ENCODE measurements at places on chromosomes 4 and X. TPM values are rescaled to one million over a fixed set of nuclear protein-coding genes. Genes with fewer than 3 reads are reported as not detected.

DNA sequence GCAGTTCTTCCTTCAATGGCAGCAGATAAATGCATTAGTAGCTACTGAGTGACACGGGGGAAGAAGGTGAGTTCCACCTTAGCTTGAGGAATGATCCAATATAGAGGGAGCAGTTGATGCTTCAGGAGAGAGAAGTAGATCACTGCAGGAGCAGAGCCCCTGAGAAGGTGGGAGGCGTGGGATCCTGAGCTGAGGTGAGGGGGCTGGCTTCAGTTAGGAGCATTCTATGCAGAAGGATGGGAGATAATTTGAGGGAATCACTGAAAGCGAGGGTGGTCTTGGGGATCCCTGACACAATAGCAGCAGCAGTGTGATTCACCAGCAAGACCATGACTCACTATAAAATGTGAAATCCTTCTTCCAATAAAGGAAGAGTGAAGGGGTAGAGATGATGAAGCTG, 48.0 kb downstream of the XAGE2 start:
- no peak for DNase-seq

GRCh38 chr4:166887457-166887856, 346.8 kb downstream of the SPOCK3 start:
- no peak for DNase-seq

The SPANXC gene
- total RNA-seq: not detected

DNA sequence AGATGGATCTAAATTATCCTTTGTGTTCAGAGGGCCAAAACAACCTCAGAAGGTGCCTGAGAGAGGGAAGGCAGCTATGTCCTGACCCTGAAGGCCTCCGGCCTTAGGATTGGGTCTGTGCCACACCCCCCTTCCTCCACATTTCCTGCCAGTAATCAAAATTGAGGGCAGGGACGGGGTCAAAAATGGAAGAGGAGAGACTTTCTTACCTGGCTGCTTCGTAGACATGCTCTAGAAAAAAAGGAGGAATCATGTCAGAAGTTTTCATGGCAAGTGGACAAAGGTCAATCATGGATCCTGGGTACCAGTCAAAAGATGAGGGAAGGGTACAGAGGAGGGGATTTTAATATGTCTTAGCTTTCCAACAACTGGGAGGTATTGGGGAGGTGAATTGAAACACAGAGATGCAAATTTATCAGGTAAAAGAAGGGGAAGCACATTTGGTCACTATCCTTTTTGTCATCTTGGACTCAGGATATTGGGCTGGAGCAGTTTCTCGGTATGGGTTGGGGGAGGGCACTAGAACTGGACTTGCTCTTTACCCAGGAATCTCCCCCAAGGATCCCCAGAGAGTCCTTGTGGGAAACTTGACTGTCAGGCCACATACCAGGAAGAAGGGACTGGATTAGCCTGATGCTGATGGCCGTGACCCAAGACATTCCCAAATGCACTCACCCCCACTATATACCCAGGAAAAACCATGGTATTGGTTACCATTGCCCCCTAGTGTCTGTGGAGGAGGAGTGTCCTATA, 17.1 kb downstream of the VSIG4 start:
- no peak for DNase-seq

DNA sequence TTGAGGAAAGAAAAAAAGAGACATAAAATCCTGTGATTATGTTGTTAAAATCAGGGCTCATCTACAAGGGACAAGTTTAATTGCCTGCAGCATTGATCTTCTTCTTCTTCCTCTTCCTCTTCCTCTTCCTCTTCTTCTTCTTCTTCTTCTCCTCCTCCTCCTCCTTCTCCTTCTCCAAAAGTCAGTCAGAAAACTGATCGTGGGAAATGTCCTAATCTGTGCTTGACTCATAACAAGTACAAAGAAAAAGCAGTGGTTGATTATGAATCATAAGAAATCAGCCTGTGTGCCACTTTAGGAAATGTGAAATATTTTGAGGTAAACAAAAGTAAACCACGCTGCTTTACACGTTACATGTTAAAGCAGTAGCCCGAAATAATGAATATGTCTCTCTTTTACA, 2.7 kb upstream of the ATP10D start:
- DNase-seq: no peak

DNA sequence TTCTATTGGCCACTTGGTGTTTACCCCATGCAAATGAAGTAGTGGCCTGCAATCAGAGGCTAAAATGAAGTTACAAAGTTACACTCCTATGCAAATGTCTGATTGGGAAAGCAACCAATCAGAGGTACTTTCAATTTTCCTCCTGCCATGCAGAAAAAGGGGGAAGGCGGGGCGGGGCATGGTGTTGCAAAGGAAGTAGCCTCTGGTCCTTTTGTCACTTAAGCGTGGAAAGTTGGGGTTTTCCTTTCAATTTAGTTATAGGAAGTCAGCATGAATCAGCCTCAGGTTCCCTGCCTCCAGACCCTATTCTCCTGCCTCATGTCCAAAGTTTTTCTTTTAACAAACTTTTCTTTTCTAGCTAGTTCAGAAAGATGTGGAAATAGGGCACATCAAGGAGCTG, 69.3 kb downstream of the GPC4 start:
- no peak for DNase-seq

DNA sequence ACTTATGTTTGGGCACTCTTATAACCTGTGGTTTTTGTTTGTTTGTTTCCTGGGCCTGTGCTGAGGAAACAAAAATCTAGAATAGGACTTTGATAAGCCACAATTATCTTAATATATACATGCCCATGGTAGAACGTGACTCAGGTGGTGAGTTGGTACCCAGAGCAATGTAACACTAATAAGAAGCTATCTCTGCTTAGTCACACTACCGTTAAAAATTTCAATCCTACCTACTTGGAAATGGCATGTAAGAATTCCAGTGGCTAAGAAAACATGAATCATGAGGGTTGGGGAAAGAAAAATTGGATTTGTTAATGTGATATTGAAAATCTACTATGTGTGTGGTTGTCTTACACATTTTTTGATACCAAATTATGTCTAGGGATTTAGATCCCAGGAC, 30.5 kb upstream of the ADGRG2 start:
- no peak for DNase-seq

The CT47B1 gene
- not detected for total RNA-seq

DNA sequence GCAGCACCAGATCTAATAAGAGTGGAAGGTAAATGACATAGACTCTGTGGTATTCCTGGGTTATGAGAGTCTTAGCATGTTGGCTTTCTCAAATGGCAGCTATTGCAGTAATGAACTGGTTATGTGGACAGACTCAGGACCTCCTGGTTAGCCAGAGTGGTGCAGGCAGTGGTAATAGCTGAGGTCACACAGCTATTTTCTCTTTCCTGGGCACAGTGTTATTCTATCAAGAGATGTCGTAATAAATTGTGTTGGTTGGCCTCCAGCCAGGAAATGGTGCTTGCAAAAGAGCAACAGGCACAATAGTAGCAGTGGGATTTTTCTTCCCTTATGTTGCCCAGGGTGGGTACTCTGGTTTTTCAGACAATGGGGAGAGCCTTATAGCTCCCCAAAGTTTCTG, 279.2 kb upstream of the FGF16 start:
- DNase-seq: no peak

- no peak for DNase-seq
These were observed 58.9 kb downstream of the TMEM154 start for GRCh38 chr4:152620915-152621314.

- no peak for DNase-seq
These were observed 119.3 kb upstream of the DKK2 start for GRCh38 chr4:107155366-107155765.

The EDA gene
- total RNA-seq: 1.2 TPM

- DNase-seq: no peak
These were observed 20.5 kb downstream of the AKAP4 start for GRCh38 chrX:50180073-50180940.

DNA sequence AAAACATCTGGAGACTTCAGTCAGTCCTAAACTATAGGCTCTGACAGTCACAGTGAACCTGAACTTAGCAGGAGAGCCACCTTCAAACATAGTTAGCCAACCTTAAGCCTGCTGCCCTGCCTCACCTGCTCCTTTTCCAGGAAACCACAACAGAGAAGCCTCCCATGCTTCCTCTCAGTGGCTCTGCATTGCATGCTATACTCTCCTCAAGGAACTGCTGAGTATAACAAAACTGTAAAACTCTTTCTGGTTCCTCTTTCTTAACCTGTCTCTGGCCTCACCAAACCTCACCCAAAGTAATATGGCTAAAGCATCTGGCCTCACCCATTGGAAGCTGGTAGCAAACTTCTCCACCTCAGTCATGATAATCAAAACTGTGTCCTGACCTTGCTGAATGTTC, 122.1 kb downstream of the ANKRD50 start:
- no peak for DNase-seq

GRCh38 chr4:158538176-158538575, 16.5 kb downstream of the RXFP1 start:
- no peak for DNase-seq

The CYTL1 gene
- not detected for total RNA-seq

- DNase-seq: no peak
These were observed 2.0 kb downstream of the ANXA3 start for GRCh38 chr4:78553529-78554060.

DNA sequence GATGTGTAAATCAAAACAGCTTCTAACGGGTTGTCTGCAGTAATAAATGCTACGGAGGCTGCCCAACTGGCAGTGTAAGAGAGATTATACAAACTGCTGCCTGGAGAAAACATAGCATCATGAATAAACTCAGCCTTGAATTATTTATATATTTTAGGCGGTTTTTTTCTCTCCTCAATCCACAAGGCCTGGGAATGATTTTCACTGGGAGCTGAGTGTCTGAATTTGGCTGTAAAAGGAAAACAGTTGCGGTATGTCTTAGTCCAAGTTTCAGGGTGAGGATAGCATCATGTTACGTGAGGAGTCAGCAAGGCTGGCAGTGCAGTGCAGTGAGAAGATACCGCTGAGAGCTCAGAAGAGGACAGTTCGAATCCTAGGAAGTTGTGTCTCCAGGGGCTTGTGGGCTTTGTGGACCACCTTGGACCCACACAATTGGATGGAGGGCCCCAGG, 291.5 kb upstream of the BOD1L1 start:
- no peak for DNase-seq

The YY2 gene
- 0.92 TPM for total RNA-seq

The NUDT6 gene
- total RNA-seq: 2.0 TPM

GRCh38 chr4:26028793-26029567, 115.0 kb downstream of the SMIM20 start:
- DNase-seq: peak; percentile 56

- no peak for DNase-seq
These were observed 54.7 kb upstream of the ARSJ start for GRCh38 chr4:114034189-114034588.

The HSFX1 gene
- total RNA-seq: 0.34 TPM

DNA sequence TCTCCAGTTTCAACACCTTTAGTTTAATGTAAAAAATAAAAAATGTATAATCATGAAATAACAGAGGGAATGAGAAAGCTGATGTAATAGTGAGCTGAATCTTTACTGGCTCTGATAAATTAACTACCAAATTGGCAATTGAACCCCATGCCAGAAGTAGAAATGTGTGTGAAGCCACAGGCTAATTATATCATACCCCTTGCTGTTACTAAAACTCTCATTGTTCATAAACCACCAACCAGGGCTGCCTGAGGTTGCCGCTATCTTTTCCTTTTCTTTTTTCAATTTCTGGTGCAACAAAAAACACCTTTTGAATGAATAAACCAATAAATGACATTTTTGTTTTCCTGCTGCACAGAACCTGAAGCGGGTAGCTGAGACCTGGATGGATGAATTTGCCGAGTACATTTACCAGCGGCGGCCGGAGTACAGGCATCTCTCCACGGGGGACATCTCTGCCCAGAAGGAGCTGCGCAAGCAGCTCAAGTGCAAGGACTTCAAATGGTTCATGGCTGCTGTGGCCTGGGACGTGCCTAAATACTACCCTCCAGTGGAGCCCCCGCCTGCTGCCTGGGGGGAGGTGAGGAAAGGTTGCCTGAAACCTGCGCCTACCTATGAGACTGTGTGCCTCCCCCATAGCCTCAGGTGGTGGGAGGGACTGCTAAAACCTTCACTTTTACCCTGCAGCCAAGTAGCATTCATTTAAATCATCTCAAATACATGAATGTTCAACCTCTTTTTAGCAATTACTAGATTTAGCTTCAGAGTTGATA, 216.7 kb upstream of the GALNT7 start:
- no peak for DNase-seq

The PTPN13 gene
- 0.89 TPM for total RNA-seq

The SOD3 gene
- total RNA-seq: 0.20 TPM

The TGIF2LX gene
- total RNA-seq: not detected

DNA sequence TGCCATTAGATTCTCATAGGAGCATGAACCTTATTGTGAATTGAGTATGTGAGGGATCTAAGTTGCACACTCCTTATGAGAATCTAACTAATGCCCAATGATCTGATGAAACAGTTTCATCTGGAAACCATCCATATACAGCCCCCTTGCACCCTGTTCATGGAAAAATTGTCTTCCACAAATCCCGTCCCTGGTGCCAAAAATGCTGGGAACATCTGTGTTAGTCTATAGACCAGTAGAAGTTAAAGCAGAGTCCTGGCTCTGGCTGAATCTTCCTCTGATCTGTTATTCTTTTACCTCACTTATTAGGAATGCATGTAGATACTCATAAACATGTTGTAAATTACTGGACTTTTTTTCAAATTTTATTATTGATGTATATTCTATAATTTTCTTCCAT, 29.2 kb downstream of the SULT1B1 start:
- no peak for DNase-seq

The AKAP4 gene
- not detected for total RNA-seq

DNA sequence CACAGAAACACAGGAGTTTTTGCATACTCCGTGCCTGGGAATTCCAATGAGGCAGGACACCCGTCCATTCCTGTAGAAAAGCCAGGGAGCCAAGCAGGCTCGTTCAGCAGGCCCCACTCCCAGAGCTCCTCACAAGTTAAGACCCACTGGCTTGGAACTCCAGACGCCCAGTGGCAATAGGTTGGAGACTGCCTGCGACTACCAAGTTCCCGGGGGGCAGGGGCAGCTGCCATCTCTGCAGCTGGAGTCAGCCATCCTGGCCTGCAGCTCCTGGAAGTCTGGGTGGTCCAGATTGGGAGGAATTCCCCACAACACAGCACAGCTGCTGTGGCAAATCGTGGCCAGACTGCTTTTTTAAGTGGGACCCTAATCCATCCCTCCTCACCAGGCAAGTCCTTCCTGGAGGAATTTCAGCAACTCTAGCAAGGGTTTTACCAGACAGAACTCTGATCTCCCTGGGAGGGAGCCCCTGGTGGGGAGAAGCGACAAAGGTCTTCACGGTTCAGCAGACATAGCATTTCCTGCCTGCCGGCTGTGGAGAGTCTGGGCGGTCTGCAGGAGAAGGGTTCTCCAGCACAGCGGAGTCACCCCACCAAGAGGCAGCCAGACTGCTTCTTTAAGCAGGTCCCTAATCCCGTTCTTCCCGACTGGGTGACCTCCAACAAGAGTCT, 231.9 kb downstream of the STPG2 start:
- DNase-seq: no peak

- DNase-seq: peak; percentile 17
These were observed 1.5 kb downstream of the KLHL2 start for GRCh38 chr4:165208741-165209388.

The BEX1 gene
- 1.2 TPM for total RNA-seq

DNA sequence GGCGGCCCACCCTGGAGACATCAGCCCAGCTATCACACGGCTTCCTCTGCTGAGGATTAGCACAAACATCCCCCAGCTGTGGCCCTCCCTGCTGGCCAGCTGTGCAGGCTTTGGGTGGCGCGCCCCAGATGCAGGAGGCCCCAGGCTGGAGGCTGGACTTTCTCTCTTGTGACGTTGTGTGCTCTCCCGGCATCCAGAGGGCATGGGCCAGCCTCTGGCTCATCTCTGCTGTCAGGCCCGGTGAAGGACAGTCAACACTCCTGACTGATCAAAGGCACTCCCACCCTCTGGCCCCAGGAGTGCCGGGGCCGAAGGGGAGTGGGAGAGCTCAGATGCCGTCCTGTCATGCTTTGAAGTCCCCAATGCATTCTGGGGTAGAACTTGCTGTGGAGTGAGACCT, 29.9 kb upstream of the PJA1 start:
- no peak for DNase-seq

The TMEM154 gene
- total RNA-seq: 6.0 TPM
